Tracheal epithelial cell (primary cell): ENCODE measurements at places on chromosomes 6 and 20. TPM values are rescaled to one million over a fixed set of nuclear protein-coding genes. Genes with fewer than 3 reads are reported as not detected.

The C2 gene
- total RNA-seq = 0.96 and 2.1 TPM in 2 replicates

The CLVS2 gene
- total RNA-seq = not detected in 2 replicates

The DSTN gene
- total RNA-seq = 230 and 280 TPM in 2 replicates

The MOXD1 gene
- under 0.01 and 11.3 TPM in 2 replicates for total RNA-seq

The NFKBIL1 gene
- total RNA-seq = 43.6 and 54.6 TPM in 2 replicates

The TXNDC5 gene
- total RNA-seq = 320 and 322 TPM in 2 replicates

The GRIK2 gene
- total RNA-seq = 0.21 TPM in 1 of 2 replicates, not detected in the other

The MACROD2 gene
- total RNA-seq = 0.64 and 1.7 TPM in 2 replicates

The WFDC13 gene
- not detected in 2 replicates for total RNA-seq

The GRM1 gene
- not detected in 2 replicates for total RNA-seq

The BMP6 gene
- total RNA-seq = 1.1 and 2.2 TPM in 2 replicates

The TAF11 gene
- total RNA-seq = 17.6 and 23.0 TPM in 2 replicates

The TFAP2B gene
- under 0.01 TPM in 1 of 2 replicates, not detected in the other for total RNA-seq

The CST7 gene
- total RNA-seq = not detected in 2 replicates

The KIAA1755 gene
- total RNA-seq = 0.21 and 0.24 TPM in 2 replicates

The BEND3 gene
- 5.5 and 6.0 TPM in 2 replicates for total RNA-seq

The KCNQ5 gene
- 0.96 and 1.7 TPM in 2 replicates for total RNA-seq

The GMEB2 gene
- total RNA-seq = 11.1 and 15.3 TPM in 2 replicates

The EPB41L1 gene
- 3.4 and 7.2 TPM in 2 replicates for total RNA-seq

The THBS2 gene
- 0.85 and 10.6 TPM in 2 replicates for total RNA-seq

The MYCT1 gene
- total RNA-seq = 0.64 and 0.72 TPM in 2 replicates

The NOX3 gene
- total RNA-seq = not detected in 2 replicates

The OR2B6 gene
- total RNA-seq = not detected in 2 replicates

The SAMD3 gene
- not detected in 2 replicates for total RNA-seq

The CST4 gene
- not detected in 2 replicates for total RNA-seq

The MYH7B gene
- total RNA-seq = 0.72 TPM in 1 of 2 replicates, not detected in the other

The STMN3 gene
- total RNA-seq = 0.85 and 7.7 TPM in 2 replicates

The PDE10A gene
- total RNA-seq = under 0.01 and 4.8 TPM in 2 replicates

The FLOT1 gene
- total RNA-seq = 19.0 and 33.7 TPM in 2 replicates

The LPA gene
- total RNA-seq = 0.24 TPM in 1 of 2 replicates, not detected in the other

The NDUFAF4 gene
- total RNA-seq = 13.0 and 32.8 TPM in 2 replicates
